Cerebellum (tissue), 4 donors: ENCODE measurements at places on chromosomes 3 and 15. TPM values are rescaled to one million over a fixed set of nuclear protein-coding genes. Genes with fewer than 3 reads are reported as not detected.

Gene PLAAT1
- 6.1 TPM for total RNA-seq

Gene GOLGA6D
- not detected for total RNA-seq

Gene FGF7
- 0.45 TPM for total RNA-seq

DNA sequence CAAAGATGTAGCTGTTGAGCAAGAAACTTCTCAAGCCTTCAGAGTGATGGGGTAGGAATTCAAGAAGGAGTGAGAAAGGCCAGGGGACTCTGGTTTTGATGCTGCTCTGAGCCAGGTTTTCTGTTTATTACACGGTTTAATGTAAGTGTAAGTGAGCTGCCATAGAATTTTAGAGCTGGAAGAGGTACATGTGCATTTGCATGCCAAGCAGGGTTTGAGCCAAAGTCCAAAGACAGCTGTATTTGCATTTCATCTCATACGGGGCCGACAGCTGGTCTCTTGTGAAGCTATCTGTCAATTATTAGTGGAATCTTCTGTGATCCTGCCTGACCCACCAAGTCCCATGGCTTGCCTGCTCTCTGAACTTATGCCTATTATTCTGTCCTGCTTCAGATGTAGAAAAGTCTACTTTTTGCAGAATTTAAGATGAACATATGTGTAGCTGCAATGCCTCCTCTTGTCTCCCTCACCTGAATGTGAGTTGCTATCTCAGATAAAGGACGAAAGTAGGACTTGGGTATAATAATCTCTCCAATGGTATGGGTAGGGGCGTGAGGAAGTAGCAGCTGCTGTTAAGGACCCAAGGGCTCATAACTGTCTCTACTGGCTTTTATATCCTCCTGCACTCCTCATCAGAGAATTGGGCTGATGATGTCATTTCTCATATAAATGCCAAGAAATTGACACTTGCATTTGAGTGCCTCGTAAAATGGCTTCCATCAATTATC, 160.0 kb downstream of the SQOR start:
- no peak for DNase-seq

GRCh38 chr3:5476403-5476802, 288.9 kb downstream of the EDEM1 start:
- DNase-seq = no peak

DNA sequence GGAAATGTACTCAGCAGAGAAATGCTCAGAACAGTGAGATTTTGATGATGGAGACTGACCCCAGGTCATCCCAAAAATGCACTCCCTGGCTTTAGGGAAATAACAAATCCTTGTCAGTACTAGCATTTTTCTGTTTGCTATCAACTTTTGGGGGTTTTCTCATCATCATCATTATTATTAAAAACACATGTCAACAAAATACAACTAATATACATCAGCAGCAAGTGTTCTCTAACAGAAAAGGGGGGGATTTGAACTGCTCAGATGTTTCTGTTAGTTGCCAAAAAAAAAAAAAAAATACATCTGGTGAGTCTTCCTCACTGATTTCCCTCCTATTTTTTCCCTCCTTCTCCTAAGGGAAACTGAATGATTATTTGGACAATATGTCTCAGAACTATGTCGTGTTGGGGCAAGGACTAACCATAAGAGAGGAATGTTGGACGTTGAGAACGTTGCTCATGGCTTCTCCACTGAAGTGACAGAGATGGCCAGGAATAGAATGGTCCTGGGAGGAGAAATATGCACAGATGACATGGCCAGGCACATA, 230.0 kb upstream of the MCTP2 start:
- no peak for DNase-seq
